H1 (cell line): ENCODE measurements at places on chromosomes 3 and 15. TPM values are rescaled to one million over a fixed set of nuclear protein-coding genes. Genes with fewer than 3 reads are reported as not detected.

Gene TEX55
- total RNA-seq, result not detected in 2 replicates

Gene TM4SF1
- total RNA-seq, result 0.26 and 1.5 TPM in 2 replicates

- DNase-seq, result no peak
Measured at GRCh38 chr15:63848879-63849551, 15.3 kb upstream of the HERC1 start.

DNA sequence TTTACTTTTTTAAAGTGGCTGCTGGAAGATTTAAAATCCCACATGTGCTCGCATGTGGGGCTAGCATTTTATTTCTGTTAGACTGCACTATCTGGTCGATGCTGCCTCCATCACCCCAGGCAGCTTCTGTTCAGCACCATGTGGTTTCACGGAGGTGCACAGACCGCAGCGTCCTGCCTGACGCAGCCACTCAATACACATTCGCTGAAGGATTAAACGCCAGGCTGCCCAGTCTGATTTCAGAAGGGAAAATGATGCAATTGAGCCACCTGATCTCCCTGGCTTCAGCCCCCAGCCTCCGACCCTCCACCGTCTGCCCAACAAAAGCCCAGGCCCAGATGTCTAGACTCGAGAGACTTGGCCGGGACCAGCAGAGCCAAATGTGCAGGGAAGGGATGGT lies 84.5 kb downstream of the MEGF11 start:
- no peak for DNase-seq

Gene RASGRP1
- 2.1 and 4.1 TPM in 2 replicates for total RNA-seq

GRCh38 chr15:87805117-87805820 lies 451.3 kb downstream of the NTRK3 start:
- no peak for DNase-seq

DNA sequence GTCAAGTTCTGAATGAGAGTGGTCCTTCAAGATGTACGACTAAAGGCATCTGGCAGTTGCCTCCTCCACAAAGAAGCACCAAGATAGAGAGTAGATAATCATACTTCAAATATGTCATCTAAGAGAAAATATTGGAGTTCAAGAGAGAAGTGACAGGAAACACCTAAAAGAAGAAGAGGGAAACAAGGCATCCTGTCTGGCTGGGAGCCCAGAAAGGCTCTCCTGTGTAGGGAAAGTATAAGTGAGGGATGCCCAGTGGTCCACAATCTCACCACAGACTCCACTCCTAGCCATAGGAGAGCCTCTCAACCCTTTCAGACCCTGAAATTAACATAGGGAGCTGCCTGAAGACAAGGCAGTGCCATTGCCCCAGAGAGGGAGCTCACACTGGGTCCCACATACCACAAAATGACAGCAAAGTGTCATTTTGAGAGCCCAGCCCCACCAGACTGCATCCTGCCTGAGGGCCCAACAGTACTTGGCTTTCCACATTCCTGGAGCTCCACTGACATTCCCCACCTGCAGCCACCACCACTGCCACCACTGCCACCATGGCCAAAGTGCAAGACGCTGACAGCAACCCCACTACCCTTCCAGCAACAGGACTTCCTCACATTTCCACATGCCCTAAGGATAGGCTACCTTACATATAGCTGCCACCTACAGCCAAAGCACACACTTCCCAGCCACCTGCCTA lies 210.6 kb downstream of the ATP8B4 start:
- DNase-seq, result no peak

DNA sequence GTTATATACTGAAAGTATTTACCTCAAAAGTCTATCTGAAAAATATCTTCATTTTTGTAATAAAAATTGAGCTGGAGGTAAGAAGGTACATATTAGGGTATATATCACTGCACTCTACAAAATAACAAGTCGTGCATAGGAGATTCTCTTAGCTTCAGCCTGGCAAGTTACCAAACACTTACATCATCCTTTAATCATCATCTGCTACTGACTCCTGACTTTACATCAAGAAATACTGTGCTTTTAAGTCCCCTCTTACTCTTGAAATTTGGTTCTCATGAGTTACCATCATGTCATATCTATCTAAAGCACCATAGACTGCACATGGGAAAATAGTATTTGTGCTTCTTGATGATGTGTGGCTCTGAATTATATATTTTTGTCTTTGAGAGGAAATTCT lies 50.8 kb downstream of the LYSMD4 start:
- DNase-seq, result no peak

DNA sequence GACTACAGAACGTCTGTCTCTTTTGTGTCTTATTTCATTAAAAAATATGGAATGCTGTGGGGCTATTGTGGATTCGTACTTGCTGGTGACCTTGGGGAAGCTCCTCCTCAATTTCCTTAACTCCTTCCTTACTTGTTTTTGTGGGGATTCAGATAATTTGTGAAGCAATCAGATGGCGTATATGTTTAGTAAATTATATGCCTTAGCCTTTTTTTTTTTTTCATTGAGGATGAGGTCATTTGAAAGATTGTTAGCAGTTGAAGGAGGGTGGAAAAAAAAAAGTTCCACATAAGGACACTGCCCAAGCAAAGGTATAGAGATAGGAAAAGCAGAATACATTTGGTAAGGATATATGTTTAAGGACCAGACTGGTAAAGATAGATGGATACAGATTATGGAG lies 3.3 kb downstream of the RNF13 start:
- DNase-seq, result no peak

GRCh38 chr3:8766148-8766547 lies 3.3 kb downstream of the OXTR start:
- peak; percentile 24 for DNase-seq

GRCh38 chr3:25273582-25274171 lies 154.4 kb upstream of the RARB start:
- DNase-seq, result no peak

- DNase-seq, result no peak
Measured at GRCh38 chr3:68135067-68135466, 480.7 kb upstream of the SUCLG2 start.

GRCh38 chr15:50315814-50316630 lies 39.0 kb downstream of the GABPB1 start:
- DNase-seq, result no peak

Gene GOLGA6L10
- 3.7 and 4.0 TPM in 2 replicates for total RNA-seq

GRCh38 chr3:189737071-189737470 lies 105.9 kb downstream of the TP63 start:
- DNase-seq, result no peak

- DNase-seq, result no peak
Measured at GRCh38 chr15:96331945-96332636, 1.6 kb downstream of the NR2F2 start.

DNA sequence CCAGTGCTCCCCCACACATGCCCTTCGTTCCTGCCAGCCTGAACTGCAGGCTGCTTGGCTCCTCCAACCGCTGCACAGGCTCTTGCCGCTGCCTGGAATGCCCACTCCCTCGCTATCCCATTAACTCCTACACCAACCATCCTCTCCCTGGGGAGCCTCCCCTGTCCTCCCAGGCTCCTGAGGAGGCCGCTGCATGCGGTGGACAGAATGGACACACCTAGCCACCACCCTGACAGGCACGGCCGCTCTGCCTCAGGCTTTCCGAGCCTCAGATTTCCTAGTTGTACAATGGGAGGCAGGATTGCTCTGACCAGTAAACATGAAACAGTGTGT lies 2.3 kb downstream of the PLXNB1 start:
- no peak for DNase-seq

Gene CLDN18
- total RNA-seq, result not detected in 2 replicates

DNA sequence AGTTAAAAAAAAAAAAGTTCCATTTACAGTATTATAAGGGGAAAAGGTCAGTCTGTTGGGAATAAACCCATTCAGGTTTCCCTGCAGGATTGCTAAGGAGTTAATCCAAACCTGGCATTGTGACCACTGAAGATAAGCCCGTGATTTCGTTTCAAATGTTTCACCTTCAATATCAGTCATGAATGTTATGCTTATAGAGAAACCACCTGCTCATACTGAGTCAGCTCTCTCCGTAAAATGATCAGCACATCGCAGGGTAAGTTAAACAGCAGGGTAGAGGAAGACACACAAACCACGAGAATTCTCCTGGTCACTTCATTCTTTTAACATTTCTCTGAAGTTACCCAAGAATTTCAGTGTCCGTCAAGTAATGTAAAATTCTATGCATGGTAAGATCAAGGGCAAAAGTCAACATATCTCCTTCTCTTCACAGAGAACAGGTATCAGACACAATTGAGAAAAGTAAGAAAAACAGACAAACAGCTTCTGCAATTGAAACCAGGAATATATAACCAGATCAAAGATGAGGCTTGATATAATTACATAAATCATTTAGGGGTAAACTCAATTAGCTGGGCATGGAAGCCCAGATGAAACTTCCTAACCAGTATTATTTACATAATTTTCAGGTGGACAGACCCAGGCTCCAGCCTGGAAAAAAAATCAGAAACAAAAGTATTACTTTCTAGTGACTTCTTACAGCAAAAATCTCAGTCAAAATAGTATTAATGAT lies 67.6 kb upstream of the ARHGEF3 start:
- no peak for DNase-seq

- DNase-seq, result no peak
Measured at GRCh38 chr3:11634081-11634635, 9.6 kb downstream of the VGLL4 start.

DNA sequence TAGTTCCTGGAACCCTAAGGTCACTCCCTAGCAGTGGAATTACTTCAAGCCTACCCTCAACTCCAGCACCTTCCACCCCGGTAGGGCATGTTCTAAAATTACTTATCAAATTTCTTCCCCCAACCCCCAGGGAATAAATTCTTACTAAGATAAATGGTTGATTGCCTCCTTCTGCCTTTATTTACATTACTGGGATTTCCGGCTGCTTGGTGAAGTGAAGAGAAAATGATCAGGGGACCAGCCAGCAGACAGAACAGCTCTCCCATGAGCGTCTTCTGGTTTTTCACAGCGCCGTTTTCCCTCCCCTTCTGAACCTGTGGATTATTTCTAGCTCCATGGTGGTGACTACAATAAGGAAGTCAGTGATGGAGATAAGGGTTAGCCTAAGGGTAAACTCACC lies 521.5 kb upstream of the PPP2R3A start:
- no peak for DNase-seq

Gene OSTN
- total RNA-seq, result not detected in 2 replicates

GRCh38 chr15:69351884-69352283 lies 53.2 kb downstream of the PAQR5 start:
- DNase-seq, result no peak

DNA sequence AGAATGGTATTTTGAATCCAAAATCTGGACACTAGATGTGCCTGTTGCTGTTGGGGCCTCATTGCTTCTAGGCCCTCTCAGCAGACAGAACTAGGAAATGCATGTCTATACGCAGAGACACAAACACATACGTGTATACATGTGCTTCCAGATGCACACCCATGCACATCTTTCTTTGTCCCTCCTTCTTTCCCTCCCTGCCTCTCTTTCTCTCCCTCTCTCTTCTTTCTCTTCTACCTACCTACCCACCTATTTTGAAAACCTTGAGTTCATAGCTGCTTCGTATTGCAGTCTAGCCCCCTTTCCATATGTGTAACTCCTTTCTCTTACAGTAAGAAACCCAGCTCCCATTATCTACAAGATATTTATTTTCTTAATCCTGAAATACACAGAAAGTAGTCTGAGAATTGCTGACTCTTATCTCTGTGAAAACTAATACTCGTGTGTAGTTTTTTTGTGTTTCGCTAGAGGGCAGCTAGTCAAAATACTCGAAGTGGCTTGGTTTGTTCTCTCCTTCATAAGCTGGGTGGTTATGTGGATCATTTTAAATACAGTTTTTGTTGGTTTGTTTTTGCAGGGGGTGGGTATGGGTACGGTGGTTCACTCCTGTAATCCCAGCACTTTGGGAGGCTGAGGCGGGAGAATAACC lies 18.5 kb downstream of the RPL32 start:
- no peak for DNase-seq

- DNase-seq, result no peak
Measured at GRCh38 chr3:12285003-12285555, 3.8 kb upstream of the PPARG start.

- DNase-seq, result no peak
Measured at GRCh38 chr3:82610236-82610635, 848.8 kb upstream of the GBE1 start.

DNA sequence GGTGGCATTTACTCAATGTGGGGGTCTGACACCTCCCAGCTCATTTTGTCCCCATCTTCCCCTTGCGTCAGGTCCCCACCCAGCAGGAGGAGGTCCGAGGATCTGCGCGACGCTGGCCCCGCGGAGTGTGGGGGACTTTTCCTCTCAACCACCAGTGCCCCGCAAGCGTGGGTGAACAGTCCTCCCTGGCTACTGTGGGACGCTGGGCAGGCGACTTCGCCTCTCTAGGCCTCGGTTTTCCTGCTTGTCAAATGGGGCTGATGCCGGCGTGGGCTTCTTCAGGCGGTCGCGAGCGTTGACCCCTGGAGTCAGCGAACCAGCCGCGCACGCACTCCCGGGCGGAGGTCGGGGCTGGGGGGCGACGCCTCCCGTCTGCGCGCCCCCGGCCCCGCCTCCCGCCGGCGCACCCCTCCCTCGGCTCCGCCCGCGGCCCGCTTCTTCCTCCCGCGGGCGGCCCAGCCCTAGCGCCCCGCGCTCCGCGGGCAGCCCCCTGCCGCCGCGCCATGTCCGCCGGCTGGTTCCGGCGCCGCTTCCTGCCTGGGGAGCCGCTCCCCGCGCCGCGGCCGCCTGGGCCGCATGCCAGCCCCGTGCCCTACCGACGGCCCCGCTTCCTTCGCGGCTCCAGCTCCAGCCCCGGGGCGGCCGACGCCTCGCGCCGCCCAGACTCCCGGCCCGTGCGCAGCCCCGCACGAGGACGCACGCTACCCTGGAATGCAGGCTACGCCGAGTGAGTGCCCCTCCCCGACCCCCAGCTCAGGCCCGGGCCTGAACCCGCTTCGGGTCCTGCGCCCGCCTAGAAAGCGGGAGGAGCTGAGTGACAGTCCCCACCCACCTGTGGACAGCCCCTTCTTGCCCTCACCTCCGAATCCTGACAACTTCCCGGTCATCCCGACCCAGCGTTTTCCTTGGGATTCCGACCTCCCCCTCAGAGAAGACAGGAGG lies at the start of gene PPM1M:
TSS of gene PPM1M (plus strand) at position 438 of the 942 bp plus-strand sequence. CDS start at position 504, 66 bp downstream.
- DNase-seq, result no peak

- no peak for DNase-seq
Measured at GRCh38 chr15:52804526-52805081, 14.5 kb upstream of the ONECUT1 start.

- no peak for DNase-seq
Measured at GRCh38 chr3:115236496-115236895, 89.4 kb upstream of the ZBTB20 start.

Gene PSMA4
- 336 and 348 TPM in 2 replicates for total RNA-seq

DNA sequence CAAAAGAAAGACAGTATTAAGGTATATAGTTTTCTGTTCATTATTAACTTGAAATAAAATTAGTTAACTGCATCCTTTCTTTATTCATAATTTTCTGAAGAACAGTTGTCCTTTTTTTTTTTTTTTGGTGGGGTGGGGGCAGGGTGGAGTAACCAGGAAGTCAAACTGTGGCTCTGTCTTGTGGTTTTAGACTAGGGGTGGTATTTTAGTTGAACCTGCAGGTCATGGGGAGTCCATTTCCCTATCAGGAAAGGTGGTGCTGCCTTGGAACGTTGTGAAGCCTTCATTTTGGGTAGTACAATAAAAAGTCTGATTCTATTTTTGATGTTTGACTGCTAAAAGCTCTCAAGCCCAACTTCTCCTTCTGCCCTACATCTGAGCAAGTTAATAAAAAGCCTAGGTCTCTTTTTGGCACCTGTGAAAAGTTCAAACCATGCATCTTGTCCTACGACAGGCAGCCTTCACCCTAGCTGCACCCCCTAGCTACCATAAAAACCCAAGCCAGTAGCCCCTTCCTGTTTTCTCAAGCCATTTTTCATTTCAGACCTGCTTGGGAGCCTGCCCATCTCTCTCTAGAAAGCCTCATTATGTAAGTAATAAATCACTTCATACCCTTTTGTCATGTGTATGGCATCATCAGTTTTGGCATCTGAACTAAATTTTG lies 31.2 kb upstream of the RIOX2 start:
- no peak for DNase-seq
